Right cardiac atrium (tissue), 5 donors: ENCODE measurements at places on chromosomes 12 and 14.

DNA sequence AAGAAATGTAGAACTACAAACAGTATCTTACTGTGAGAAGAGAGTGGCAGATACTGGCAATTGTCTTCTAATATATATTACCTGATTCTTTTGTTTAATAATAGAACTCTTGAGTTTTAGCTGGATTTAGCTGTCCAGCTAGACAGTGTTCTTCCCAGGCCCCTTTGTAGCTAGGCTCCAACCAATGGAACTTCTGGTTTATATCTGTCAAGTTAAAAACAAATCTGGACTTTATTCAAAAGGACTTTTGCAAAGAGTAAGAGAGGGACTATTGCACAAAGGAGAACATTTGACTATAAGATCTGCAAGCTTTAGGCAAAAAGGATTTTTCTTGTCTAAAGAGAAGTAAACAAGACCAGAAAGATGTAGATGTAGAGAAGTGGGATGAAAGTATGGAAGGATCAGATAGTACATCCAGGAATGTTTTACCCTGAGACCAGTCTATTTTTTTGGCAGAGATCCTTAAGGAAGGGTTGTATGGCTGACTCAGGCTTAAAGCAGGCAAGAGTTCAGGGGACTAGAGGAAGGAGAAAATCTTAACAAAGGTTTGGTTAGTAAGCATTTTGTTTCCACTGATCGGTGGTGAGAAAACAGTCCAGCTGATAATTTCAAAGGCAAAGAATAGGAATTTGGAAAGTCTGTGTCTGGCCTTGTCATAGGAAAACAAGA lies 111.1 kb upstream of the PLEKHA5 start:
- DNase-seq: no peak

GRCh38 chr14:56891226-56891625 lies 80.9 kb upstream of the OTX2 start:
- no peak for DNase-seq

GRCh38 chr12:124130691-124131591 lies 157.9 kb downstream of the ZNF664 start:
- no peak for DNase-seq

DNA sequence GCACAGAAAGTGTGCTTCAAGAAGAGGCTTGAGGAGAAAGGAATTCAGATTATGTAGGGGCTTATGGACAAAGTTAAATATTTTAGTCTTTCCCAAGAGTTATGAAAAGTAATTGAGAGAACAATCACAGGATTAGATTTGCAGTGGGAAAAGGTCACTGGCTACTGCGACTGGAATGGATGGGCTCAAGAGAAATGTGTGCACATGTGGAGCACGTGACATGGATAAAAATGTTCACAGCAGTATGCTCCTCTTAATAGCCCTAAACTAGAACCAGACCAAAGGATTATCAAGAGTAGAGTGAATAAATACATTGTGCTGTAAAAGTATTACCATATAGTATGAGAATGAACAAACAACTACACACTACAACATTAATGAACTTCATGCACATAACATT lies 78.1 kb downstream of the ABCD2 start:
- no peak for DNase-seq

DNA sequence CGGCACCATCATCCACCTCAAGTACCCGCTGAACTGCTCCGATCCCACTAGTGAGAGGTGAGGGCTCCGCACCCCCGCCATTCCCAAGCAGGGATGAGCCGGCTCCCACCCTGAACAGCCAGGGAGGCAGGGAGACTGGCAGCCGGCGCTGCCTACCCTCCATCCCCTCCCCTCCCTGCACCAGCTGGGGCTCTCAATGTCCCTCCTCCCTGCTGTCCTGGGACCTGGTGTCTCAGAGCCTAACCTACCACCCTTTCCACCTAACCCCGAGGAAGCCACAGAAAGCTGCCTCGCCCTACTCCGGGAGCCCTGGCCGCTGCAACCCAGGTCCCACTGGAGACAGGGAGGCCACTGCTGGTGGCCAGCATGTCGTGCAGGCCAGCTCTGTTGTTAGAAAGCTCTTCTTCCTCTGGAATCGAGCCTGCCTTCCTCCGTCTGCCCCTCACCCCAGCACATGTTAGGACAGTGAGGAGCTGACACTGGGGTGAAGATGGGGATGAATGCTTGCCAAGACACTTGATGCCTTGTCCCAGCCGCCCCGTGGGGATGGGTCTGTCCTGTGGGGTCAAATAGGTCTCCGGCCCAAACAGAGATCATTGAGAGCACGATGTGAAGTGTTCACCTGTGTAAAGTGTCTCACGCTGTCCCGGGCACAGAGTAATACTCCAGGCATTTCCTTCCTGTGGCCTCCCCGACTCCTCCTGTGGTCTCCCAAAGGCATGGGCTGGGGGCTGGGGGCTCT lies 1.1 kb downstream of the PTPN6 start:
- peak; percentile 57 for DNase-seq
